ENCODE measurements at places on chromosomes 11 and 22.

- DNase-seq = no peak
These were observed 2.0 kb downstream of the ST14 start for GRCh38 chr11:130161441-130162145.

- DNase-seq = no peak
These were observed 8.5 kb upstream of the OVCH2 start for GRCh38 chr11:7714786-7715185.

DNA sequence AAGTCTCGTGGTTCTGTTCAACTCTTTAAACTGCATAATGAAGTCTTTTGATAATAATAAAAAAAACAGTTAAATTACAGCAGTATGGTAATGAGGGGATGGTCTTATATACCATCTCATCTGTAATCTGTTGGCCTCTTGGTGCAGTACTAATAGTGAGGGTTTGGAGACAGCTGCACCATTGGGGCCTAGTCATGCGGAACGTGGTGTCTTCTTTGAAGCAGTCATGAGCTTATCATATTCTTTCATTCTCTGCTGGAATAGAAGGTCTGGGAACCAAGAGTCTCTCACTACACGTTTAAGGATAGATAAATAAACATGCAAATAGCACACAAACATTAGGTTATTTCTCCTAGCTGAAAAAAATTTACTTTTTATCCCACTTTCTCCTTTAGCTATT lies 40.9 kb upstream of the OR9Q1 start:
- no peak for DNase-seq

- no peak for DNase-seq
These were observed 232.8 kb upstream of the BLID start for GRCh38 chr11:122348659-122349409.

- no peak for DNase-seq
These were observed 6.3 kb downstream of the KCNJ1 start for GRCh38 chr11:128860571-128861361.

DNA sequence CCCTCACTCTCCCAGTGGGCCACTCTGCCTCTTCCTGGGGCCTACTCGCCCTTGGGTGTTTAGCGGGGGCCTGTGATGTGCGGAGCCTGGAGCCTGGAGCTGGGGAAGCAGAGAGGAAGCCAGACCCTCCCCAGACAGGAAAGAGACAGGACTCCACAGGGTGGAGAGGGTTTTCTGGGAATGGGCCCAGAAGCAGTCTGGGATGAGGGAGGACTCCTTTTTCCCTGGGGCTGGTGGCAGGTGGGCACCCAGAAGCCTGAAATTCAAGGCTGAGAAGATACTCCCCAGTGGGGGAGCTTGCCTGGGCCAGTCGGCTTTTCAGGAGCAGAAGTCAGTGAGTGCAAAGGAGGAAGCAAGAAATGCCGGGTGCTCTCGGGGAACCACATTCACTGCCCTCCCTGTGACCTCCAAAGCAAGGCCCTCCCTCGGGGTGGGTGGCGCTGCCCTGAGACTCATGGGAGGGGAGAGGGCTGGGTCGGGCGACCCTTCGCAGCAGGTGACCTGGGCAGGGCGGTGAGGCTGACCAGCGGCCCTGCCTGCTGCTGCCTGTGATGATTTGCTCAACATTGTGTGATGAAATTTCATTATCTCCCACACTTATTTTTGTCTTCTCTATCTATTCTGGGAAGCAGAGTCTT lies 1377.4 kb downstream of the BRD1 start:
- no peak for DNase-seq

DNA sequence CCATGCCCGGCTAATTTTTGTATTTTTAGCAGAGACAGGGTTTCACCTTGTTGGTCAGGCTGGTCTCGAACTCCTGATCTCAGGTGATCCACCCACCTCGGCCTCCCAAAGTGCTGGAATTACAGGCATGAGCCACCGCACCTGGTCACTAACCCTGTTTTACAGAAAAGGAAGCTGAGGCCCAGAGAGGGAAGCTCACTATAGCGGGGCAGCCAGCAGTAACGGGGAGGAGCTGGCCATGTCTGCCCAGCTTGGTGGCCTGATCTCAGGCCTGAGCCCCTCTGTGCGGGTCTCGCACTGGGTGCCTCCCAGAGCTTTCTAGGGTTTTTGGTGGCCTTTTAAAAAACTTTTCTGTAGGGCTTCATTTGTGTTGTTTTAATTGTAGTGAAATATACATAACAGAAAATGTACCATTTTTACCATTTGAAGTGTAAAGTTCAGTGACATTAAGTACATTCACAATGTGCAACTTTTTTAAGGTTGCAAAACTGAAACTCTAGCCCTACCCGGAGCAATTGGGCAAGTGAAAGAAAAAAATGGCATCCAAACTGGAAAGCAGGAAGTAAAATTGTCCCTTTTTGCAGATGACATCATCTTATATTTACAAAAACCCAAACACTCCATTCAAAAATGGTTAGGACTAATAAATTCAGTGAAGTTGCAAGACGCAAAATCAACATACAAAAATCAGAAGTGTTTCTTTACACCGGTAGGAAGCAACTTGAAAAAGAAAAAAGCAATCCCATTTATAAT lies 14.5 kb upstream of the CYTH4 start:
- DNase-seq = no peak

DNA sequence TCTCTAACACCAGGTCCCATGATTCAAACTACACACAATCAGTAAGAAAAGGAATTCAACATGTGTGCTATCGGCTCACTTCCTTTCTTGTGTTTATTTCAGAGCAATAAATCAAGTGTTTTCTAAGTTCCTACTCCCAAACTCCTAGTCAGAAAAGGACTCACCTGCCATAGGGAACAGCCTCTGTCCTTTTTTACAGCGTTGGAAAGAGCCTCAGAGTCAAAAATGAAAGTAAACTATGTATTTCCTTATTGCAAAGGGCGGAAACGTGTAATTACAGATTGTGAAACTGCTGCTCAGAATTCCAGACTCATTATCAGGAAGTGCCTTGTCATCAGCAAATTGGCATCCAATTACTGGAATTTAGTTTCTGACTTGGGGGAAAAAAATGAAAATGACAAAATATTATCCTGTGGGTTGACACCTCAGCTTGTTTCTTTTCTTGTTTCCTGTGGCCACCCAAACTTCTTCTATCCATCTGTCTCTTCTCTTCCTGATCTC lies at the start of gene CASP4:
TSS of gene CASP4 (minus strand) at position 220 of the 501 bp plus-strand sequence. CDS start at position 171, 49 bp downstream.
- peak; percentile 11 for DNase-seq

GRCh38 chr11:111707039-111707690 lies 59.0 kb downstream of the PPP2R1B start:
- DNase-seq = no peak

DNA sequence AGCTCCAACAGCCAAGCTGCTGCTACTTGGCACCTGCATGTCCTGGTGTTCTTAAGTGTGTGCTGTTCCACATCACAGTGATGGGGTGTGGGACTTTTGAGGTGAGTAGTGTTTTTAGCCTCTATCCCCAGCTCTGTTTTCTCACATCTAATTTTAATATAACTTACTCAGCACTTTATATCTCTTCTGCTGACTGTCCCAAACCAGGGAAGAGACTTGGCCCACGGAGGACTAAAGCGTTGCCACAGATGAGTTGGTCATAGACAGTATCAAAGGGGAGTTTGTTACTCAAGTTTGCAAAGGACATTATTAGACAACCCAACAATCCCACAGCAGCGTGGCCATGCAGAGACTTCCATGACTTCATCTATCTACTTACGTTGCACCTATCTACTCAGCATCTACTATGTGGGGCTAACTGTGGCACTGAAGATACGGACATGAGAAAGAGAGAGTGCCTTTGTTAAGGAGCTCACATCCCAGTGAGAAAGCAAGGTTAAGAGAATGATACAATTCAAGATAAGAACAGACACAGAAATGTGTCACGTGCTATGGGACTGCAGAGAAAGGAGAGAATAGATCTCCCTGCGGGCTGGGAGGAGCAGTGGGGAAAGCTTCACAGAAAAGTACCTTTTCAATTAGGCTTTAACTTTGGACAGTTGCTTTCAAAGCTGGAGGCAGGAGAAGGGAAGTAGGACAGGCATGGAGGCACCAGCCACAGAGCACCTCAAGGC lies 82.4 kb downstream of the ME3 start:
- no peak for DNase-seq

- DNase-seq = no peak
These were observed 36.3 kb upstream of the SOX6 start for GRCh38 chr11:16392616-16393015.

DNA sequence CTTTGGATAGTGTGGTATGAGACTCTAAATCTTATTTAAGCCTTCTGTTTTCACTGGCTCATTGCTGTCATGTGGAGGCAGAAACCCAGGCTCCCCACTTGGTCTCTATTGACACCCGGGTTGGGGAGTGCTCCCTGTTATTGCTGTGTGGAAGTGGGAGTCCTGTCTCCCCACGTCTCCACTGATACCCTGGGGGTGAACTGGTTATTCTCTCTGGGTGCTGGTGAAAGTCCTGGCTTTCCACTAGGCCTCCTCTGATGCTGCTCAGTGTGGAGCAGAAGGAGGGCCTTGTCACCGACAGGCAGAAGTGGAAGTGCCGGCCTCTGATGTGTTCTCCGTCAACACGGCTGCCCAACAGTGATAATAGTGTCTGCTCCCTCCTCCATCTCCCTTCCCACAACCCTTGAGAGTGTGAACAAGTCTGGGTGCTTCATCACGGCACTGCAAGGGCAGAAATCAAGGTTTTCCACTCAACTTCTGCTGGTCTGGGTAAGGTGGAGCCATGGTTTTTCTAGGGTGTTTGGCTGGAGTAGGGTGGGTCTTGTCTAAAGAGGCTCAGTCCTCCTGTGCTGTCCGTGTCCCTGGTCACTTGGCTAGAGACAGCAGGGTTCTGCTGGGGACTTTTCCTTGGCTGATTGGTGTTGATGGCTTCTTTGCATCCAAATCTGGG lies 240.7 kb upstream of the B3GAT1 start:
- no peak for DNase-seq

DNA sequence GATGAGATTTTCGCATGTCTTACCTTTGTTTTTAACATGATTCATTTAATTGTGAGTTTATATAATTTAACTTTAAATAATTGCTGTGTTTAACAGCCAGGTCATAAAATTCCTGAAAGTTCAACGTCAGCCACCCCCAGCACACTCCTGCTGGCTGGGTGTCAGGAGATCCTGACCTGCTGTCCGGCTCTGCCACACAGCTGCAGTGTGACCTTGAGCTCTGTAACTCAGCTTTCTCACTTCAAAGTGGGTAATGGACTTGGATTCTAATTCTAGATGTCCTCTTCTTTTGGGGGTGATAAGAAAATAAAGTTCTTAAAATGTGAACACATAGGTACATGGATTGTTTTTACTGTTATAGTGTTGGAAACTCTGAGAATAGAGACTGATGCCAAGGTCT lies 10.9 kb downstream of the VPS26B start:
- DNase-seq = no peak

- DNase-seq = no peak
These were observed 21.5 kb downstream of the MYH9 start for GRCh38 chr22:36366291-36366708.

DNA sequence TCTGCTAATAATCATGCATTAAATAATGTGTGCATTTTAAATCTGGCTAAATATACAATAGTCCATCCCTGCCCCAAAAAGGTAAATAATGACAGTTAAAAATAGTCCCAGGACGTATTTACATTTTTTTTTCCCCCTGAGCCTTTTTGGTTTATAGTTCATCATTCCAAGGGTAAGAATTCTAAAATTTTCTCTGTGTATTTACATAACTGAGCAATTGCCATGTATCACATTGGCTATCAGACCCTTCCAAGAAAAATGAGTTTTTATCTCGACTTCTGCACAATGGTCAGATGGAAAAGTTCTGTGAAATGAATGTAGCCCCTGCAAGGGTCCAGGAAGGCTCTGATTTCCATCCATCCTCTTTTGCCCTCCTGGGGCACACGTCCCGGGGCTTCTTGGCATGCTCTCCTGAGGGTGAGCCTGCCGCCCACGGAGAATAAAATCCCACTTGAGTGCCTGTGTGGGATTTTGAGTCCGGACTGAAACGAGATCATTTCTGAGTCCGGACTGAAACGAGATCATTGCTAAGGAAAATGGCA lies 94.1 kb upstream of the ANO1 start:
- DNase-seq = no peak

- no peak for DNase-seq
These were observed 135.7 kb downstream of the NECTIN1 start for GRCh38 chr11:119593346-119593745.

- no peak for DNase-seq
These were observed 3.0 kb downstream of the CXCR5 start for GRCh38 chr11:118886681-118887111.

- peak; percentile 92 for DNase-seq
These were observed at the start of gene APBB1 for GRCh38 chr11:6419009-6419631. APBB1 (minus strand) TSS chr11:6419094; CDS start chr11:6411347, 7,747 bp downstream.

DNA sequence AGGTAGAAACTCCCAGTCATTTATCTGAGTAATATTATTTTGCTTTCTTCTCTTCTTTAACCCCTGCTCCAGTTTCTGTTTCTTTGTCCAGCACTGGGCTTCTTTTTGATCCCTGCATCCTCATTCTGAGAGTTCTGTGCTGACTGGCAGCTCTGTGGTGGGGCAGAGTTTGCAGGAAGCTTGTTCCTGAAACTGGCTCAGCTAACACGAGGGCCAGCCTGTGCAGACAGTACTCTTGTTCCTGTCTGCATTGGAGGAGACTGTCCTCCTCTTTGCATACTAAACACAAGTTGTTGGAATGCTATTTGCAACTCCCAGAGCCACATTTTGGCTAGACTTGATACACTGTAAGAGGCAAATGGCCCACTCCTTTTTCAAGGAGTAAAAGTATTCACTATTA lies 93.1 kb upstream of the HORMAD2 start:
- DNase-seq = no peak

DNA sequence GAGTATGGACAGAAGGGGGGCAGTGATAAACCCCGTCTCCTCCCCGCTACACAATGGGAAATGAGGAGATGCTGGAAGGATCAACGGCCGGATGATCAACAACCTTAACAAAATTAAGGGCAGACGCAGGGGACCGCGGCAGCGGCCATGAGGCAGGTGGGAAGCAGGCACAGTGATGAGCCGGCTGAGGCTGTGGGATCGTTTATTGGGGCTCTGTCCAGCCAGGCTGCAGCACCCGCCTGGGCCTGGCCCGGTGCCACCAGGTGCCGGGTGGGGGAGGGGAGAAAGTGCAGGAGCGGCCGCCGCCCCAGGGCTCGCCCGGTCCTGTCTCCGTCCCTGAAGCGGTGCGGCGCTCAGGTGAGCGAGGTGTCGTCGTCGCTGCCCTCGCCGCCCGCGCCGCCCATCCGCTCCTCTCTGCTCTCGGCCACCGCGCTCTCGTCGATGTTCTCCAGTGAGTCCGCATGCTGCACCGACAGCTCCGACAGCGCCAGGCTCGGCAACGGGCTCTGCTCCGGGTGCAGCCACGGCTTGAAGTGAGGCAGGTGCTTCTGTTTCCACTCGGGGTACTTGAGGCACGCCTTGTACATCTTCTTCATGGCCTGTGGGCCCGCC lies 2.4 kb upstream of the ARAP1 start:
- no peak for DNase-seq

DNA sequence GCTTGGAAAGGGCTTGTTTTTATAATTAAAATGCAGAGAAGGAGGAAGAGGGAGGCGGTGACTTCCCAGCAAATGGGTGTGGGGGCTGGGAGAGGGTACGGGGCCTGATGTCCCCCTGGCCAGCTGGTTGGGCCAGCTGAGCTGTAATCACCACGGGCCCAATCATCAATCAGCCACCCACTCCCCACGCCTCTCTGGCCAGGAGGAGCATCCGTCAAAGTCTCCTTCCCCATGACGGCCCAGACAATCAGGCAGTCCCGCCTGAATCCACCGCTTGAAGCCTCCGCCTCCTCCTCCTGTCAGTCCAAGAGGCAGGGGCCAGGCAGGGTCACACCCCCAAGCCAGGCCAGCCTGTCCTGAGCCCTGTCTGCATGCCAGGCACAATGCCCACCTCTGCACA lies 13.3 kb upstream of the CABP7 start:
- DNase-seq = no peak

- DNase-seq = no peak
These were observed 8.9 kb upstream of the OR2D3 start for GRCh38 chr11:6911948-6912347.
